ENCODE measurements at places on chromosomes 6 and 20.

DNA sequence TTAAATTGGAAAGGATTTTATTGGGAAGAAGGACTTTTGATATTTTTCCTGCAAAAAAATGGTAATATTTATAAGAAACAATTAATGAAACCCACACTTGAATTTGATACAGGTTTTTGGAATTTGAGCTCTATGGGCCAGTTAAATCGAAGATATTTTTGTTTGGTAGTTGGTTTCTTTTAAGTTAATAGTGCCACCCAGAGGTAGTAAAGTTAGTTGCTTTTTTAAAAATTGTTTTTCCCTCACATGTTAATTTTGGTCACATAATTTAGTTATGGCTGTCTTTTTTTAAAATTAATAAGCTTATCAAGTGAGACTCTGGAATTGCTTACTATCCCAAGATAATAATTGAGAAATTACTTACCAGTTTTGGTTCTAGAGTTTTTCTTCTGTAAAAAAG lies 7.1 kb downstream of the PRIM2 start:
- DNase-seq = no peak

DNA sequence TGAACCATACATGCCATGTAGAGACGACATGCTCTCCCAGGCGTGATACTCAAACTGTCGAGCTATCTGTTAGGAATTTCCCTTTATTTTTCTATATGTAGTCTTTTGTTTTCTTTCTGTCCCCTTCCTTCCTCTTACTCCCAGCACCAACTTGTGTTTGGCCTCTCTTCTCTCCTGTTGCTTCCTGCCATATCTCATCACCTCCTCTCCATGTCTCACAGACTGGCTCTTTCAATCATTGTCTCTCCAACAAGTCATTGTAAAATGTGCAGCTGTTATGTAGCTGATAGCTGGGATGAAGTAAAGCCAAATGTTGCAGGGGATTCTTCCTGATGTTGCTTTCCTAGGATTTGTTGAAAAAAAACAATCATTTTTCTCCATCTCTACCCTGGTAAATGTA lies 234.5 kb downstream of the TMEM242 start:
- DNase-seq = no peak

- no peak for DNase-seq
Observed at GRCh38 chr20:3847429-3847940, 851 bp downstream of the MAVS start.

GRCh38 chr6:470051-470900 lies 78.7 kb downstream of the IRF4 start:
- no peak for DNase-seq

- DNase-seq = no peak
Observed at GRCh38 chr20:44442298-44443070, 33.2 kb upstream of the TTPAL start.

GRCh38 chr6:22413681-22414311 lies 117.0 kb upstream of the PRL start:
- DNase-seq = no peak

DNA sequence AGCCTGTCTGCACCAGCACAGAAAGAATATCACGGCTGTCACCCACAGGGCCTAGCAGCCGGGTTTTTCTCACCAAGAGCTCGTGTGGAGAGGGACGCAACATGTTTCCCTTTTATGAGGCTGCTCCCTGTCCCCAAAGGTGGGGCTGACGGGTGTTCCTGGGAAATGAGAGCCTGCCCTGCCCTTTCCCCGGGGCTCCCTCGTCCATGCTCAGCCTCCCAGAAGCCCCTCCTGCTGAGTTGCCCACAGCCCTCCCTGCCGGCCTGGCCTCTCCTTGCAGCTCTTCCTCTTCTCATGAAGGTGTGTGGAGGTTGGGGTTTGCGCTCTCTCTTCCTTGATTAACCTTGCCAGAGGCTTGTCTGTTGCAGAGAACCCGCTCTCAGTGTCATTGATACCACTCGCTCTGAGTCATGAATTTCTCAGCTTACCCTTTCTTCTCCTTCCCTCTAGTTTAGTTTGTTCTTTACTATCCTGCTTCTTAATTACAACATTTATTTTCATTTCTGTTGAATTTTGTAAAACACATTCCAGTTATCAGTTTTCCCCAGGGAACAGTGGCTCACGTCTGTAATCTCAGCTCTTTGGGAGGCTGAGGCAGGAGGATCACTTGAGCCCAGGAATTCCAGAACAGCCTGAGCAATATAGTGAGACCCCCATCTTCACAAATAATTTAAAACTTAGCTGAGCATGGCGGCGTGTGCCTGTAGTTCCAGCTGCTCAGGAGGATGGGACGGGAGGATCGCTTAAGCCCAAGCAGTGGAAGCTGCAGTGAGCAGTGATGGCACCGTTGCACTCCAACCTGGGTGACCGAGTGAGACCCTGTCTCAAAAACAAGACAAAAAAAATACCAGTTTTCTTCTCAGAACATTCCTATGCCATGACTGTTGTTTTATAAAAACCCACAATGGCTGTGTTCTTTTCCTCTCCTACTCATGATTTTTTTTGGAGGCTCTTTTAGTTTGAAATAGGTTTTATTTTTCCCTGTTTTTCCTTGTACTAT lies 103.8 kb downstream of the TMEM242 start:
- DNase-seq = no peak

- DNase-seq = no peak
Observed at GRCh38 chr6:40705354-40705753, 118.2 kb upstream of the LRFN2 start.

- DNase-seq = no peak
Observed at GRCh38 chr6:130620338-130620781, 206.8 kb upstream of the SMLR1 start.

DNA sequence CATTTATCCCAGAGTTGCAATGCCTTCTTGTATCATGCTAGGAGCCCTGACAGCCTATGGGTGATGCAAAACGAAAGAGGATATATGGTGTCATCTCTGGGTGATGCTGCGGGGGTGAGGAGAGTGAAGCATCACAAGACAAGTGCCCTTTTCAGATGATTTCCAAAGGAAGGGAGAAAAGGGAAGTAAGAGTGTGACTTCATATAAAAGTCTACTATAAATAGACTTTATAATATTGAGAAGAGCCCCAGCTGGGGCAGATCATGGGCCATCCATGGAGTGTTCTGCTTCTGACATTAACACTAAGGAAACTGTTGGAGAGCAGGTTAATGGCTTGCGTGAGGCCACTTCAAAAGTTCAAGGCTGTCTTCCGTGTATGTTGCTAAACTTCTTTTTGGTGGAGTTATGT lies 4.4 kb downstream of the CD83 start:
- no peak for DNase-seq

DNA sequence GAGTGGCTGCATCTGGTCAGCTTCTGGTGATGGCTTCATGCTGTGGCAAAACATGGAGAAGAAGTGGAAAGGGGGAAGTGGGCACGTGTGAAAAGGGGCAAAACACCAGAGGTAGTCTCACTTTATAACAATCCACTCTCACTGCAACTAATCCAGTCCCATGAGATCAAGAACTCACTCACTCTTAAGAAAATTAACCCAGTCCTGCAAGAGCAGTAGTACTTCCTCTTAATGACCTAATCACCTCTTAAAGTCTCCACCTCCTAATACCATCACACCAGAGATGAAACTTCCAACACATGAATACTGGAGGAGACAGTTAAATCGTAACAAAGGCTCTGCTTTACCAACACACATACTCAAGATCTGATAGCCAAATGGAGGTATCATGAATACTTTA lies 152.6 kb downstream of the THEMIS start:
- DNase-seq = no peak

- DNase-seq = no peak
Observed at GRCh38 chr20:61730631-61731362, 334.9 kb downstream of the TAF4 start.

All from NCI-H1417 treated with DMSO at 0.1 percent for 48 hours (cell line).